ENCODE measurements at places on chromosomes 7 and 10.

DNA sequence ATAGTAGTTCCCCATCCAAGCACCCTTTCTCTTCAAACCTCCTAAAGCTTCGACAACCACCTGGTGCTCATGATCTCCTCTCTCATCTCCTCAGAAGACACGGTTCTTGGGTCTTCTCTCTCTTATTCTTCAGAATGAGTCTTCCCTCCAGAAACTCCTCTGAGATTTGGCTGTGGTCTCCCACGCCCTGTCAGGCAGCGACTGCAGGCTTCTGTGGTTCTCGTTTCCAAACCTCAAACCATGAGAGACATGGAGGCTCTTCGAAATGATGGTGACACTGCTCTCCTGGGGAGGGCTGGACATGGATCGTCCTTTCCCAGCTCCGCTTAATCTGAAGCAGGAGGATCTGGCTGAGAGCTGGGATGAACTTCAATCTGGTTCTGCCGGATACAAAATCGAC, 78.6 kb upstream of the PITRM1 start:
- no peak for DNase-seq

DNA sequence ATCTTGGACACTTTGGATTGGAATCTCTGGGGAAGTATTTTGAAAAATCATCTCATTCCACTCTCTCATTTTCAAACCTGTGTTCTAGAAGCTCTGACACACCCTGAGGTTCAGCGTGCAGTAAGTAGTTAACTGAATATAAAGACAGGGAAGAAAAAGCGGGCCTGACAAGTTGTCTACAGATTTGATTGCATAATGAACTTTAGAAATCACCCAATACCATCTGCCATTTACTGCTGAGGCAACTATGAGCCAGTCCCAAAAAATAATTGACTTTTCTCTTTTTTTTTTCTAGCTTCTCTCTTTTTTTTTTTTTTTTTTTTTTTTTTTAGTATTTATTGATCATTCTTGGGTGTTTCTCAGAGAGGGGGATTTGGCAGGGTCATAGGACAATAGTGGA, 29.5 kb downstream of the CDC123 start:
- no peak for DNase-seq

DNA sequence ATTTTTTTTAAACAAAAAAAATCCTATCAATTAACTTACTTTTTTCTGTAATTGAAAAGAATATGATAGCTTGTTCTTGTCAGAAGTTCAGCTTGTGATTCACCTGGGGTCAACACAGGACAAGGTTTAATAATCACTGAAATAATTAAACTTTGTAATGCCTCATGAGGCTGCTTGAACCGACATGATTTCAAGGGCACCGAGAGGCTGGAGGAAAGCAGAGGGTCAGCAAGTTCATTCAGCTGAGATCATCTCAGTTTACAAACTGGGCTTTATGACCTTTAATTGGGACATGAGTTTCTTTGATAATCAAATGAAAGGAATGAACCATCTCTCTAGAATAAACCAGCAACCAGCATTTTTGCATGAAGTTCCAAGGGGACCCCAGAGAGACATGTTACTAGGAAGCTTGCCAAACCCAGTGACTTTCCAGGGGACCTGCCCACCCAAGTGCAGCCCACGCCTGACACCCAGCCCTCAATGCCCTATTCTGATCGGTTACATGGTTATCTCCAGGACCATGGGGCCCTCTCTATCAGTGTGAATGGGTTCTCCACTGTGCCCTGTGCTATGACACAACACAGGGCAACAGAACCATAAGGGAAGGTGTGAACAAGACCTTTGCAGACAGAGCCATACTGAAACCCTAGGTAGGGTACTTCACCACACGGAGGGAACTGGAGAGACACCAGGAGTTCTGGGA, 7.8 kb upstream of the CYP3A4 start:
- no peak for DNase-seq

GRCh38 chr10:15182540-15183207, 14.2 kb upstream of the NMT2 start:
- DNase-seq, result no peak

DNA sequence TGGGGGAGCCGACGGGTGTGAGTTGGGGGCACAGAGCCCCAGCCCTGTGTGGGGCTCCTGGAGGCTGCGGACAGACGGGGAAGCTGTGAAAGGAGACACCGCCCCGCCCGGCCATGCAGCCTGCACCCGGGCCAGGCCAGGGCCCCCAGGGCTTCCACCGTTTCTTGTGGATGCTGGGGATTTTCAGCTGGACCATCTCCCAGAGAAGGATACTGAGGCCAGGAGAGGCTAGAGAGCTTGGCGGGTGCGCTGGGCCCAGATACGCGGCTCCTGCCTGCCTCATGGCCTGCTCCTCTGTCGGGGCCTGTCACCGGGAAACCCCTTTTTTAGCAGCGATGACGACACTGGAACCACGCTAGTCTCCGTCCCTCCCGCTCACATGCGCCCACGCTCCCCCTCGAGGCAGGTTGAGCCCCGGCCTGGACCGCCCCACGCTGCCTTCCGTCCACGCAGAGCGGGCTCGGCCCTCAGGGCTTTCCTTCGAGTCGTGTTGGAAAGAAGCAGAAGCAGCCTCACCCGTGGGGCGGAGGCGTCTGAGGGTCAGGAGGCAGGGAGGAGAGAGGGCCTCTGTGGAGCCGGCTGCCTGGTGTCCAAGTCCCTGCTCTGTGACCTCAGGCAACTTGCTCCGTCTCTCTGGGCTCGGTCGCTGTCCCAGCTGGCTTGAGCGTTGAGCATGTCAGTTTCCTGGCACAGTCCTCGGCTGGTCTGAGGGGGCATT, 11.7 kb downstream of the TMEM184A start:
- DNase-seq, result no peak

DNA sequence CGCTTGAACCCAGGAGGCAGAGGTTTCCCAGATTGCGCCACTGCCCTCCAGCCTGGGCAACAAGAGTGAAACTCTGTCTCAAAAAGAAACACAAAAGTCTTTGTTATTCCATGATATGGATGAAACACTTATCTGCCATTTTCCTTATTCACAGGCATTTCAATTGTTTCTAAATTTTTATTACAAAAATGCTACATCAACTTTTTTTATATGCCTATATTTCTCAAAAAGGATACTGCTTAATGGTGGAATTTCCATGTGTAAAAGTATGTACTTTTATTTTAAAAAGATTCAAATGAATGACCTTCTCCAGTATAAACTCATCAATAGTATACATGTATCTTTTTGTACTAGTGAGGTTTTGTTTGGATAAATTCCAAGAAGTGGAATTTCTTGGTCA, 41.9 kb upstream of the STMP1 start:
- no peak for DNase-seq

DNA sequence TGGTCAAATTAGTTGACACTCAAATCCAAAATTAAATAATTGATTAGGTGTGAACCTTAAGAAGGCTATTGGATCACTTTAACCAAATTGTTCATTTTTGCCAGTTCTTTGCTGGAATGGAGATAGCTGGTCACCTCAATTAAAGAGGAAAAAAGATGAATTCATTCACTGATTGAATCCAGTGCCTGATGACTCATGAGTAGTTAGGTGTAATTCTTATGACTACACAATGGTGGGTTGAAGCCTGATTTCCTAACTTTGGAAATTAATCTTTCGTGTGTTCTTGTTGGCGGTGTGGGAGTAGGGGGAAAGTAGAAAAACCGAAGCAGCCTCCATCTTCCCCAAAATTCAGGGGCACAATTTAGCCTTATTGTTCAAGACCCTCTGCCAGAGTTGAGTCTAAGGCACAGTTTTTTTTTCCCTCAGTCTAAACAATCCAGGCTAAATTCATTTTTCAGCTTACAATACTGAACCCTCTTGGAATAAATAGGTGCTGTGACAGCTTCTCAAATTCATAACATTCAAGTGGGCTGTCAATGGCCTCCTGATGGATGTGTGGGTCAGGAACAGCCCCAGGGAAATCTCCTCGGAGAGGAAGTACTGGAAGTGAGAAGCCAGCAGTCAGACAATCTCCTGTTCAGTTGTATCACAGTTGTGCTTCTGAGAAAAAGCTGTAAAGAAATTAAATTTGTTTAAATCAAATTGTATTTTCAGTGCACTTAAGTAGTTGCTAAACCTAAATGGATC, 356.6 kb downstream of the BBS9 start:
- no peak for DNase-seq

- no peak for DNase-seq
These were observed 4.5 kb downstream of the PLEKHA1 start for GRCh38 chr10:122379041-122379440.

DNA sequence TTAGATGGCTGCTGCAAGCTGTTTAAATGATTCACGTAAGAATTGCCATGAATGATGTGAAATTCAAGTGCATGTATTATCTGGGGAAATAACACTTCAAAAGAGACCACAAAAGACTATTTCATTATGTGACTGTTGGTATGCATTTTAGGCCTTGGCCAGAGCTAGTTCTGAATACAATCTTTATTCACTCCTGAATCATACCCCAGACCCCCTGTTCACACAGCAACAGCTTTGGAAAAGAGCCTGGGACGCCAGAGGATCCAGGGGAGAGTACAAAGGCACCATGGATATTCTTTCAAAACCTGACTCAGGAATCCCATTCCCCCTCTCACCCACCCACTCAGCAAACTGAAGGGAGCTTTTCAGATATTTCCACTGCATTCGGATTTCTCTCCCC, 377.1 kb upstream of the DPP6 start:
- DNase-seq, result no peak

DNA sequence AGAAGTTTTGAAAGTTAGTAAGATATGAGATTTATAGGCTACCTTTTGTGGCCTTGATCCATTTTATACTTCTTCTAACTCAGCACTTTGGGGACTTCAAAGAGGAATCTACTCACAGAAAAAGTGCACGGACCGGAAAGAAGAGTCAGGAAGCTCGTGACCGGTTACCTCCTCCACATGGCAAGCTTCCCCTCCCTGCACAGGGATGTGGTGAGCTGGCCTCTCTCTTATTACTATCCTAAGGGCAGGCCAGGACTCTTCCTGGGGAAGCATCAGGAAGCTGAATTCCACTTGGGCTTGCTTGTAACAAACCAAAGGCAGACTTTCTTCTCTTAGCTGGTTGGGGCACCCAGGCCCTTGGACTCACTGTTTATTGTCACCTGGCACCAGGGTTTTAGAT, 170.8 kb upstream of the GLI3 start:
- DNase-seq, result no peak

Measured in NCI-H2171 (cell line).